Trophoblast cell (in vitro differentiated cells and primary cell): ENCODE measurements at places on chromosomes 7 and 10.

- DNase-seq: no peak
Measured at GRCh38 chr10:95287281-95287680, 3.5 kb downstream of the PDLIM1 start.

DNA sequence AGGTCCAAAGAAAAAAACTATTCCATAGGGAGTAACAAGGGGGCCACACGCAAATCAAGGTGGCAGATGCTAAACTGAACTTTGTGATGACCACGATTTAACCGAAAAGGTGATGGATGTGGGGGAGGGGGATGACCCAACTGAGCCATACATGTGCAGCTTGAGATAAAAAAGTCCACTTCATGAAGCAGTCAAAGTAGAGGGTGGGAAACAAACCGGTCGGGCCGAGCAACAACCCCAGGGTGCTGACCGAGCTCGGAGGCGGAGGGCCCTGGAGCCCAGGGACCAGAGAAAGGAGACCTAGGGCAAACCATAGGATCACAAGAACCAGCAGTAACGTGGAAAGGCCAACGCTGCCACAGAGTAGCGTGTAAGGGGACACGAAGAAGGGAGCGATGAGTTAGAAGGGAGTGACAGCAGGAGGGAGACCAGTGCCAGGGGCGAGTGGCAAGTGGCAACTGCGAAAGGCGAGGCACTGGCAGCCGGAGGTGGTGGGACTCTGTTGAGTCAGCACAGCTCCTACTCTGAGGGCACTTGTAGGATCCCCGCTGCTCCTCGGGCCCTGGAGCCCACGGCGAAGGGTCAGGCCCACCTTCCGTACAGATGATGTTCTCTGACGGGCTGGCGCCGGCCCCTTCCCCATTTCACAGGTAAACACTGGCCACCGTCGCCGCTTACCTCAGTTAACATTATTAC is 540 bp downstream of the SNX13 start:
- peak; percentile 38 for DNase-seq

DNA sequence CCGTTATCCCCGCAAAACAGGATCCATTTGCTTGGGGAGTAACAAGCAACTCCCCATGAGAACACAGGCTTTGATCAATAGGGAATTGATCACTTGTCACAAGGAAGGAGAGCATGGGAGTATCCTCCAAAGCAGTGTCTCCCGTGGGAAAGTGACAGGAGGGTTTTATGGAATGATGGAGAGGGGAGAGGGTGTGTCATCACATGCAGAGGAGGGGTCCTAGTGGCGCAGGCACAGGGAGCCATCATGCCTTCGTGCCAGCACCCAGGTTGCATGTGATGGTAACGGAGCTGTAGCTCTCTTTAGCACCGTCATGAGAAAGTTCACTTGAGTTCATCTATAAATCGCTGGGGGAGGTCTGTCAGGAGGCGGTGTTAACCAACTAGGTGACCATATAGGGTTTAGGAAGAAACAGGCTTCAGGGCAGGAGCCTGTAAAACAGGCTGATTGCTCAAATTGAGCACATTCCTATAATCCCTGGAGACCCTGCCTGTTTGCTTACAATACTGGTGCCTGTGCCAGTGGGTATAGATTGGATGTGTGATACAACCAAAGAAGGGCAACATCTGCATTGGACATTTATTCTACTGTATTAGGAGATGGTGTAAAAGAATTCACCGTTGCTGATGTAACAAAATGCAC is 428.5 kb downstream of the GALNT17 start:
- DNase-seq: no peak

GRCh38 chr10:20059084-20059835 is 243.0 kb downstream of the PLXDC2 start:
- no peak for DNase-seq

GRCh38 chr7:5567790-5568189 is 144.2 kb upstream of the TNRC18 start:
- DNase-seq: no peak

GRCh38 chr7:44322631-44323363 is 2.6 kb downstream of the CAMK2B start:
- DNase-seq: no peak

GRCh38 chr10:113857210-113857609 is 2.7 kb downstream of the NHLRC2 start:
- DNase-seq: no peak

DNA sequence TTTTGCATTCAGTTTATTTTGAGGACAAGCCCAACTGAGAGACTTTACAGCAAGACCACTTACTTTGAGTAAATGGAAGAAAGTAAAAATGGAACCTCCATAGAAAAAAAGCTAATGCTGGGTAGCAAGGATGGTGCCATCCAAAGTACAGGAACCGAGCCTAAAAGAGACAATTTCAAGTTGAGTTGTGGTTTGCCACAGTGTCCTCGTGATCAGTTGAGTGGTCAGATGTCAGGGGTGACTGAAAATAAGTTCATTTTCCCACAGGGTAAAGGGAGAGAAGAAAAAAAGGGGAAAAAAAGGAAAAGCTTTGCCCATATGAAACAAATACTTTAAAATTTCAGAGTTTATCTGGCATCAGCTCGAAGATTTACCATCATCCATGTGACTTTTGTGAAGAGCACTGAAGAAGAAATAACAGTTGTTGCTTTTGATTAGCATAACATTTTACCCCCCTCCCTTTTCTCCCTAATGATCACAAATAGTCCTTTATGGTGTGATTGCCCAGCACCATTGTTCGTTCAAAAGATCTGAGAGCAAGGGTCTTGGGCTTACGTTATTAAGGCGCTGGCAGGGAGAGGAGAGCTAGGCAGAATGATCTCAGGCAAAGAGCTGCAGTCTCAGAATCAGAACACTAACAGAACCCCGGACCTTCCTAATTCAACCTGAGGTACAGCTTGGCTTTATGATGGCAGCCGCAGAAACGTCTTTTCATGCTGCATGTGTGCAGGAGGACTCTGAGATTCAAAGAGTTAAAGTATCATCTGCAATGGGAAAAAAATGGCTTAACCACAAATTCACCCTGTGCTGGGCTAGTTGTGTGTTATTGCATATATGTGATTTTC is 338.1 kb downstream of the RNLS start:
- no peak for DNase-seq

DNA sequence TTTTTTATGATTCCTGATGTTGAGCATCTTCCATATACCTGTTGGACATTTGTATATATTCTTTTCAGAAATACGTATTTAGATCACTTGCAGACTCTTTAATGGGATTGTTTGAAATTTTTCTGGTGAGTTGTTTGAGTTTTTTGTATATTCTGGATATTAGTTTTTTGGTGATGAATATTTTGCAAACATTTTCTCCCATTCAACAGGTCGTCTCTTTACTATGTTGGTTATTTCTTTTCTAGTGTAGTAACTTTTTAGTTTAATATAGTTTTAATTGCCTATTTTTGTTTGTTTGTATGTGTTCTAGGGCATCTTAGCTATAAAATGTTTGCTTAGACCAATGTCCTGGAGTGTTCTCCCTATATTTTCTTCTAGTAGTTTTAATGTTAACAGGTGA is 72.7 kb downstream of the ZWINT start:
- no peak for DNase-seq

- no peak for DNase-seq
Measured at GRCh38 chr7:9981742-9982349, 991.8 kb upstream of the PHF14 start.

- no peak for DNase-seq
Measured at GRCh38 chr7:107115762-107116540, 52.9 kb upstream of the HBP1 start.

GRCh38 chr10:60799971-60800650 is 21.8 kb downstream of the CDK1 start:
- no peak for DNase-seq

- peak; percentile 52 for DNase-seq
Measured at GRCh38 chr7:100088621-100089457, at the start of gene COPS6. COPS6 (plus strand) TSS chr7:100088969; CDS start chr7:100088991, 22 bp downstream.

- peak; percentile 11 for DNase-seq
Measured at GRCh38 chr10:67772894-67773511, 65.0 kb downstream of the DNAJC12 start.

- DNase-seq: peak; percentile 53
Measured at GRCh38 chr7:105876964-105877601, 684 bp upstream of the ATXN7L1 start.

DNA sequence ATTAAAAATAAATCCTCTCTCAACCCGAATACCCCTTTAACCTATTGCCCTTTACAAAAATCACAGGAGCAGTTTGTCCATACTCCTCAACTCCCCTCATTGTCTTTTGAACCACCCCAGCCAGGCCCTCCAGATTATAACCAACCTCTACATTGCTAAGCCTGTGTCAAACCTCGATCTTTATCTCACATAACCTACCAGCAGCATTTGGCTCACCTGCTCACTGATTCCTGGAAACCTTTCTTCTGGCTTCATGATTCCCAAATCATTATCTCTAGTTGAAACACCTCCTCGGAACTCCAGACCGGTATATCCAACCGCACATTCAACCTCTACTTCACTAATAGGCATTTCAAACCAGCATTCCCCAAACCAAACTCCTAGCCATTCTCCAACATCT is 11.8 kb downstream of the SEC61G start:
- DNase-seq: peak; percentile 82

DNA sequence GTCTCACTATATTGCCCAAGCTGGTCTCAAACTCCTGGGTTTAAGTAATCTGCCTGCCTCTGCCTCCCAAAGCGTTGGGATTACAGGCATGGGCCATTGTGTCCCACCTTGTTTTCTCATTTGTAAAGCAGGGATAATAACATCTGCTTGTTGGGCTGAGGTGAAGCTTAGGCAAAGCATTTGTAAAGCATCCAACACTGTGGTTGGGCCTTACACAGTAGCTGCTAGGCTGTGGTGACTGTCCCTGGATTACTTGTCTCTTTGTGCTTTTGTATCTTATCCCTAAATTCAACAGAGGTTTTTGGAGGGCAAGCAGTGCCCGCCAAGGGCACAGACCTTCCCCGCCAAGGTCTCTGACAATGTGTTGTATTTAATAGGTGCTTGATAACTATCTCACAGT is 14.3 kb downstream of the HKDC1 start:
- no peak for DNase-seq

DNA sequence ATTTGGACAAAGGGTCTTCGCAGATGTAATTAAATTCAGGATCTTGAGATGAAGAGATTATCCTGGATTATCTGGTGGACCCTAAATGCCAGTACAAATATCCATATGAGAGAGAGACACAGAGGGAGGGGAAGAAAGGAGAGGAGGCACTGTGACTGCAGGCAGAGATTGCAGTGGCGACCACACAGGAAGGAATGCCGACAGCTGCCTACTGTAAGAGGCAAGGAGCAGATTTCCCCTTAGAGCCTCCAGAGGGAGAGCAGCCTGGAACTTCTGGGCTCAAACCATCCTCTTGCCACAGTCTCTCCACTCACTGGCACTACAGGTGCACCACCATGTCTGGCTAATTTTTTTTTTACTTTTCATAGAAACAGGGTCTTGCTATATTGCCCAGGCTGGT is 152.3 kb downstream of the SDK1 start:
- no peak for DNase-seq

GRCh38 chr10:19333631-19334030 is 285.0 kb downstream of the MALRD1 start:
- no peak for DNase-seq

DNA sequence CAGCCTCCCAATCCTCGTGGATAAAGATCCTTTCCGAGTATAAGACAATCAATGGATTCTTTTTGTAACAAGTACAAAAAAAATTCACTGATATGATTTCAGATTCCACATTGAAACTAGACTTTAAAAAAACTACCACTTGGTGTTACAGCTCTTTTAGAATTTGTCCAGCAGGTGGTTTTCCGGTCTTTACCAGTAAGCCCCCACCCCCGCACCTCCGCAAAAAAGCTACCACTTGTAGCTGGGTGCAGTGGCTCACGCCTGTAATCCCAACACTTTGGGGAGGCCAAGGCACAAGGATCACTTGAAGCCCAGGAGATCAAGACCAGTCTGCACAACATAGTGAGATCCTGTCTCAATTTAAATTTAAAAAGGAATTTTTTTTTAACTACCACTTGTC is 19.8 kb downstream of the IGF2BP3 start:
- no peak for DNase-seq
